ENCODE measurements at places on chromosomes 1 and 21.

DNA sequence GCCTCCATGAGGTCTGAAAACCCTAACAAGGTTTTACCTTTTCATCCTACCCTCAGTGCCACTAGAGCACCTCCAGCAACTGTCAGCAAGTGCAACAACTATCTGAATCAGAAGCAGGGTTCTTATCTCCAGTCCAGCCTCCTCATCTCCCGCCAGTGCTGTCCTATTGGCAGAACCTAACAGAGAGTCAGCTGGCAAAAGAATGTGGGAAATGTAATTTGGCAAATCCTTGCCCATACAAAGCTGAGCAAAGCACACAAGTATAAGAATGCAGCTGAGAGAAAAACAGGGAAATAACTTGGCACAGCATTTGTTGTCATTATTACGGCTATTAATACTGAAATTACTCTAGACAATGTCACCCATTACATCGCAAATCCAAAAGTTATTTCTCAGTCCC, 124.2 kb downstream of the ATP6V1G3 start:
- DNase-seq = no peak

DNA sequence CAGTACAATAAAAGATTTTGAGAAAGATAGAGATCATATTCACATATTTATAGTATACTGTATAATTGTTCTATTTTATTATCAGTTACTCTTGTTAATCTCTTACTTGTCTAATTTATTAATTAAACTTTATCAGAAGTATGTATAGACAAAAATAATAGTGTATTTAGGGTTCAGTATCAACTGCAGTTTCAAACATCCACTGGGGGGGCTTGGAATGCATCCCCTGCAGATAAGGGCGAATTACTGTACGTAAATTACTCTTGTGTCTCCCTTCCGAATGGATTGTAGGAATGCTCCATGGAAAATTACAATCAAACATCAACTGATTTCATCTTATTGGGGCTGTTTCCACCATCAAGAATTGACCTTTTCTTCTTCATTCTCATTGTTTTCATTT, at the start of gene OR2L8:
Gene OR2L8 (plus strand): TSS at position 301 of the 400 bp plus-strand sequence. CDS start 0 bp downstream, at position 301.
- DNase-seq = no peak

GRCh38 chr21:36430841-36431240, 45.6 kb downstream of the CHAF1B start:
- no peak for DNase-seq

GRCh38 chr1:68230901-68231626, 1.3 kb downstream of the WLS start:
- no peak for DNase-seq

- DNase-seq = no peak
These were observed 9.8 kb upstream of the CELSR2 start for GRCh38 chr1:109239409-109240068.

DNA sequence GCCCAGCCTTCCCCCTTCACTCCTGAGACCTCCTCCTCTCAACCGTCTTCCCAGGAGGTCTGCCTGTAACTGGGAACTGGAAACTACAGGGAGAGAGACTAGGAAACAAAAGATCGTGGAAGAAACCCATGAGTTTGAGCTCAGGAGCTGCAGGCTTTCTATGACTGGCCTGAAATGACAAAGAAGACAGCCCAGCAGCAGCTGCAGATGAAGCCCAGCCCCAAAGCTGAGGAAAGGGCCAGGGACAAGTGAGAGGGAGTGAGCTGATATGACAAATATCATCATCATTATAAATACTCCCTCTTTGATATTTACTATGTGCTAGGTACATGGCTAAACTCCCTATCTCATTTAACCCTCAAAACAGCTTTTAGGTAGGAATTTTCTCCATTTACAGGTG, 142.6 kb upstream of the CTTNBP2NL start:
- DNase-seq = no peak

GRCh38 chr1:34845131-34845901, 14.2 kb downstream of the SMIM12 start:
- no peak for DNase-seq

- DNase-seq = no peak
These were observed 205.1 kb upstream of the COA6 start for GRCh38 chr1:234168061-234168724.

- DNase-seq = no peak
These were observed 52.7 kb upstream of the ARHGEF16 start for GRCh38 chr1:3401585-3402257.

- no peak for DNase-seq
These were observed 431.9 kb upstream of the RUNX1 start for GRCh38 chr21:35481005-35481404.

- DNase-seq = no peak
These were observed 15.9 kb upstream of the PIK3R3 start for GRCh38 chr1:46148318-46148717.
